ENCODE measurements at places on chromosomes 13 and 19.

DNA sequence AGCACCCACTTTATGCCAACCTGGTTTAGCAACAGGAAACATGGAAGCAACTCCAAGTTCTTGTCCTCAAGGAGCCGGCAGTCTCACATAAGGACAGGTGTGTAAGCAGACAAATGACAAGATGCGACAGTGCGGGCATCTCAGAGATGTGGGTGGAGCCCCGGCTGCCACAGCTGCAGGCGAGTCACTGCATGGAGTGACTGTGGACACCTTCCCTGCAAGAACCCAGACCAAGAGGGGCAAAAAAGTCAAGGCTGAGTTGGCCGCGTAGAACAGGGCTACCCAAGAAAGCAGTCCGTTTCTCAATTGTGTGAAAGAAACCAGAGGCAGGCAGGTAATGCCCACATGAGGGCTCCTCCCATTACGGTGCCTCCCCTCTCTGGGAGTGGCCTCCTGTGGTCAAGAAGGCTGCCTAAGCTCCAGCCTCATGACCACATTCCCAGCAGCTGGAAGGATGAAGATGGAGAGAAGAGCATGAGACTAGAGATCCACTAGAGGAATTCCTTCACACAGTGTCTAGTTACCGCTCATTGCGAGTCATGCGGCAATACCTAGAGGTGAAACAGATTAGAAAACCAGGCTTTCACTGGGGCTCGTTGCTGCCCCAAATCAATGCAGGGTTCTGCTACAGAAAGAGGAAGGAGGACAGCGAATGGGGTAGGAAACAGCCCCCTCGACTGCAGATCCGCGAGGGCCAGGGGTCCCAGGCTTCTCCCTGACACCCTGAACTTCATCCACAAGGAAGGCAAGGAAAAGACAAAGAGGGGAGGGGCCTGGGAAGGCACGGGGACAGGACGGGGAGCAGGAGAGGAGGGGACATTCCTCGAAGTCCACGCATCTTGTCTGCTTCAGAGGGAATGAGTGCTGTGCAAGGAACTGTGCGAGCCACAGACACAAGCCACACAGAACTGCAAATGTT, 80.2 kb downstream of the SPACA7 start:
- DNase-seq: no peak

GRCh38 chr13:101970341-101970740, 431.5 kb downstream of the FGF14 start:
- no peak for DNase-seq

- DNase-seq: no peak
Measured at GRCh38 chr19:547836-548720, 4.2 kb downstream of the GZMM start.

DNA sequence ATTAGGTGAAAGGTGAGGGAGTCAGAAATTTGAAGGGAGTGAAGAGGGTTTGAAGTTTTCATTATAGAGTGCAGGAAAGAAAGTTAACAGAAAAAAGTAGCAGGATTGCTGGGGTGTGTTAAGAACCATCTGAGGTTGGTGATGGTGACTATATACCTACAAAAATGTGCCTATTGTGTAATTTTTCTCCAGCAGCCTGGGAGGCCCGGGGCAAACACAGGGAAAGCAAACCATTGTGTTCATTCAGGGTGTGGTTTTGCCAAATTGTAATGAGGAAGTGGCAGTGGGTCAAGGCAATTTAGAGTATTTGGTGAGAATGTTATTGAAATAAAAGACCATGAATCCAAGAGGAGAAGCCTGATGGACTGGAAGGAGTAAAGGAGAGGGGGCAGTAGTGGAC, 8.2 kb upstream of the SUCLA2 start:
- DNase-seq: peak; percentile 59

- no peak for DNase-seq
Measured at GRCh38 chr19:13298565-13299481, 148.6 kb downstream of the IER2 start.

DNA sequence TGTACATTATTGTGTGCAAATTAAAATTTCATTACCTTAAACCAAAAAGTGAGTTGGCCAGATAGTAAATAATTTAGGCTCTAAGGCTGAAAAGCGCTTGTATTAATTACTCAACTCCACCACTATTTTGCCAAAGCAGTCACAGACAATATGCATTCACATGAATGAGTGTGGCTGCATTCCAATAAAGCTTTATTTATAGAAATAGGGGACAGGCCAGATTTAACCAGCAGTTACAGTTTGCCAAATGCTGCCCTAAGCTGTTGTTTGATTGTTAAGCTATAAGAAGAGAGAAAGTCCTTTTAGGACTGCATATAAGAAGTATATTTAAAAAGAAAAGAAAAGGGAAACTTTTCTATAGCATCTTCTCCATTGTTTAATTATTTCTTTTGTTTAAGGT, 342.6 kb downstream of the ITGBL1 start:
- DNase-seq: no peak

All from fibroblast of skin of left quadriceps (primary cell).